Umbilical cord (tissue), 2 donors: ENCODE measurements at places on chromosomes 7 and 10. TPM values are rescaled to one million over a fixed set of nuclear protein-coding genes. Genes with fewer than 3 reads are reported as not detected.

Gene CALU
- 413 TPM for total RNA-seq

Gene PDZD8
- 17.1 TPM for total RNA-seq

Gene SAMD9L
- 20.0 TPM for total RNA-seq

Gene ANTXRL
- total RNA-seq, result 0.48 TPM

Gene PROSER2
- total RNA-seq, result 4.1 TPM

Gene CALCR
- total RNA-seq, result 0.48 TPM

Gene HYAL4
- 2.6 TPM for total RNA-seq

Gene AKR1C1
- total RNA-seq, result 11.8 TPM

Gene CALML3
- total RNA-seq, result not detected

Gene ITPRID1
- total RNA-seq, result 25.0 TPM

Gene CDH23
- 7.0 TPM for total RNA-seq

Gene ARHGAP22
- 10.4 TPM for total RNA-seq

Gene CLRN3
- not detected for total RNA-seq

Gene BAG3
- 4.1 TPM for total RNA-seq

Gene WIPF3
- 7.5 TPM for total RNA-seq

Gene TMEM270
- not detected for total RNA-seq

Gene OLAH
- total RNA-seq, result 13.2 TPM

Gene SMO
- total RNA-seq, result 21.9 TPM

Gene TAS2R41
- 2.6 TPM for total RNA-seq

Gene NPY4R
- not detected for total RNA-seq

Gene ITGB8
- total RNA-seq, result 51.3 TPM

Gene MEIG1
- not detected for total RNA-seq

Gene PON3
- total RNA-seq, result 8.2 TPM

Gene DUSP5
- total RNA-seq, result 7.2 TPM

Gene ATG9B
- 2.6 TPM for total RNA-seq

Gene SPDYE8
- total RNA-seq, result 0.48 TPM

Gene FBXL13
- total RNA-seq, result 5.3 TPM

Gene SDK1
- 7.9 TPM for total RNA-seq

Gene TET1
- 19.3 TPM for total RNA-seq

Gene COL1A2
- total RNA-seq, result 19,645 TPM

Gene SMKR1
- not detected for total RNA-seq

Gene FAM25A
- total RNA-seq, result not detected

Gene PDGFA
- 120 TPM for total RNA-seq

Gene CYP2C19
- 6.3 TPM for total RNA-seq

Gene MCM10
- 1.2 TPM for total RNA-seq

Gene SUN3
- total RNA-seq, result not detected

Gene ZNF316
- 12.8 TPM for total RNA-seq

Gene UNC5B
- 13.7 TPM for total RNA-seq

Gene SEMA3E
- total RNA-seq, result 3.1 TPM

Gene GPC2
- total RNA-seq, result 0.72 TPM

Gene CFAP43
- 1.7 TPM for total RNA-seq

Gene ADCYAP1R1
- total RNA-seq, result 0.48 TPM

Gene TRIM74
- not detected for total RNA-seq

Gene RGR
- 2.2 TPM for total RNA-seq

Gene CH25H
- total RNA-seq, result 6.5 TPM

Gene GALNT17
- 3.9 TPM for total RNA-seq

Gene PRF1
- total RNA-seq, result 7.5 TPM

Gene TCAF2
- 6.7 TPM for total RNA-seq

Gene LRIT1
- 3.6 TPM for total RNA-seq

Gene ANKRD30A
- 0.72 TPM for total RNA-seq

Gene MBLAC1
- 1.9 TPM for total RNA-seq

Gene INA
- total RNA-seq, result 1.4 TPM

Gene MALRD1
- 4.8 TPM for total RNA-seq

Gene ATP5MK
- total RNA-seq, result 138 TPM

Gene LIPK
- total RNA-seq, result 4.8 TPM

Gene CEP55
- 8.7 TPM for total RNA-seq

Gene CPXM2
- 122 TPM for total RNA-seq

Gene NPC1L1
- 0.48 TPM for total RNA-seq

Gene HTR5A
- 0.96 TPM for total RNA-seq
